ENCODE measurements at places on chromosomes 3 and 15.
A peak's percentile ranks its signal among the peaks of the same experiment; 100 is the strongest.

DNA sequence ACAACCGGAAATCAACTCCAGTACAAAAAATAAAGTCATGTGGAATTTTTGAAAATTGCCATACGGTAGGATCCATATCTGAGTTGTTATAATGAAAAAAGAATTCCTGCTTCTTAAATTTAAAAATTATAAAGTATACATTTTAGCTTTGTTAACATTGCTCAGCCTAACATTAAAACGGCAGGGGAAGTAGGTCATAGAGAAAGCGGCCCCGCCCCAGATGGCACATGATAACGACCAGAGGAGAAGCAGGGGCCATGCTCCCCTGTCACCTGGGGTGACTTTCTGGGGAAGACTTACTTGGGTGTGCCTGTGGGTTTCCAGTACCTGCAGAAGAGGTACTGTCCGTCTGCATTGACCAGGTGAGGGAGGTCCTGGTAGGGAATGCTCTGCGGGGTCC lies 921 bp downstream of the MGLL start:
- DNase-seq = no peak

DNA sequence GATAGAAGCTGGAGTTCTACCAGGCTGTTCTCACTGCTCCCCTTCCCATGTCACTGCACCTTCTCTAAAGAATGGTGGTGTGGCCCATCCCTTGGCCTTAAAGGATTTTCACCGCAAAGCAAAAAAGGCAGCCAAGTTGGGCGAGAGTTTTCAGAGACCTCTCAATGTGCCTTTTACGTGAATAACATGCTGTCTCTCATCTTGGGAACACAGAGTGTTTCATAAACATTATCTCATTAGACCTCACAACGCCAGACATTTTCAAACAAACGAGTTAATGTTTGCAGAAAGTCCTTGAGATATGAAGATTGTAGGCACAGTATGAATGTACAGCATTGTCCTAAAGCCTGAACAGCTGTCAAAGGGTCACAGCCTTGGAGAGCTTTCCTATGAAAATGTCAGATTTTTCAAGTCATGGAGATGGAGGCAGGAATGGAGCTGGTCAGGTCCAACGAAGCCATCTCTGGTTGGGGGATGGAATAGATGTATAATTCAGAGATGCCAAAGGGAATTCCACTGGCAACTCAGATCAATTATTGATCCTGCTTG lies 21.3 kb downstream of the TM4SF1 start:
- no peak for DNase-seq

DNA sequence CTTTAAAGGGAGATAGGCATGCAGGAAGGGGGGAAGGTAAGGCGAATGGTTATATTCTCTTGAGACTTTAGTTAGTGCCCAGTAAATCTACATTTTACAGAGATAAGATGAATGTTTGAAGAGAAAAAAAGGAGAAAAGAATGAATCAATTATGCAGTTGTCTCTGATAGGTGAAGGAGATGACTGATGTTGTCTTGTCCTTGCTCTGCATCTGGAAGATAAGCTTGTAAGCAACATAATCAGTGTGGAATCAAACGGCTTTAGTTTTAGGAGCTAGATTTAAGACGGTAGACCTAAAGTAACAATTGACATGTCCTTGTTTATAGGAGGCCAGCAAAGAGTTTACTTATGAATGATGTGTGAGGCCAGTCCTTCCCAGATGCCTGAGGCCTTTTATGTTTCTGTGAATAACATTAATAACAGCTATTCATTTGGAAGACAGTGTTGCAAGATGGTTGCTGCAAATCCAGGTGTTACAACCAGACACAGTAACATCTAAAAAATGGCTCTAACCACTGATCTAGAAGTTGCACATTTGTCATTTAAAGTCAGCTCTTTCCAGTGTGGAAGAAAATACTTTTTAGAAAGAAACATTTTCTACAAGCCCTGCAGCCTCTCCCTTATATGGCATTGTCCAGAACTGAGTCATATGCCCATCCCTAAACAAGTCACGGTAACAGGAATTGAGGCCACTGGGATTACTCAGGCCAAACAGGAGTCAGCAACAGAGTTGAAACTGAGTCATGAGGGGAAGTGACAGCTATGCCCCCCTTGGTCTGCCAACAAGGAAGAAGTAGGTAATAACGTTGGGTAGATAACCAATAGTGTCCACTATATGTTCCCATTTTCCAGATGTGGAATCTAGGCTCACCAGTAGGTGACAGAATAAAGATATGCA lies 77.5 kb upstream of the FBN1 start:
- no peak for DNase-seq

DNA sequence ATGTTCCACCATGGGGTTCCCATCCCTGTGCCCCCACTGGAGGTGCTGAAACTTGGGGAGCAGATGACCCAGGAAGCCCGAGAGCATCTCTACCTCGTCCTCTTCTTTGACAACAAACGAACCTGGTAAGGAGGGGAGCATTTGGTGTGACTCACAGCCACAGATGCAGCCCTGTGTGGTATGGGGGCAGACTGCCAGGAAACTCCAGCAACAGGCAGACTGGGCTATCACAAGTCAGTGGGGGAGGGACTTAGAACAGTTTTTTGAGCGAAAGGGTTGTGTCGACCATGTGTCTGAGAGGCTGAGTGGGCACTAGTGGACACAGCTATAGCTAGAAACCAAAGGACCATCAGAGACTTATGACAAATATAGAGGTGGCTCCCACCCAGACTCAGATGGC lies 3.4 kb upstream of the OGG1 start:
- no peak for DNase-seq

DNA sequence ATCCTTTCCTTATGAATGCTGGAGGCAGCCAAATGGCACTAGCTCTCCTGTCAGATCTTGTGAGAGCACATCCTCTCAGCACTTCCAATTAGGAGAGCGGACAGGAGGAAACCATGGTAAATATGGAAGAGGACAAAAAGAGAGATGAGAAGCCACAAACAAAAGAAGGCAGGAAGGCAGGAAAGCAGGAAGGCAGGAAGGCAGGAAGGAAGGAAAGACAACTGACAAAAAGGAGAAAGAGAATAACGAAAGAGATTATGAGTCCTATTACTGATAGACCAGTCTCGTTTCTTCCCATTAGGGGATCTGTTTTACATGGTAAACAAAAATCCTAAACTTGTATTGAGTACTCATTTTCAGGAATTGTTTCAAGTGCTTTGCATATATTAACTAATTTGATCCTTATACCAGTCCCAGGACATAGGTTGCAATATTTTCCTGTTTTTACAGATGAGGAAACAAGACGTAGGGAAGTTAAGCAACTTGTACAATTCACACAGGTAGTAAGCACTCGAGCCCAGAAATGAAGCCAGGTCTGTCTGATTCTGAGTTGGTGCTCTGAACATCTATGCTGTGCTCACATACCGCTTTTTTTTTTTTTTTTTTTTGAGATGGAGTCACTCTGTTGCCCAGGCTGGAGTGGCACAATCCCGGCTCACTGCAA lies 4.2 kb downstream of the BCL2A1 start:
- no peak for DNase-seq

DNA sequence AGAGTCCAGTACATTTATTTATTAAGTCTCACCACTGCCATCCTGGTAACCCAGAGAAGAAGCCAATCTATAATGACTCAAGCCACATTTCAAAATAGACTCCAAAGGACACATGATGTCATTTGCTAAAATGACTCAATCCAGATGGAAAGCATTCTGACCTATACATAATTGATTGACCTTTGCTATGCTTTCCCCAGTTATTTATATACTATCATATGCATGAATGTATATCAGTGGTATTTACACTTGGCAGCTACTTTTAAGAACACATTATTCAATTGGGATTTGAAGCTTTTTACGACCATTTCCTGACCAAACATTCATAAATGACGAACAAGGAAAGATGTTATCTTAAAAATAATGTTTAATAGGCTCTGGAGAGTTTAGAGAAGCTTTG lies 297.2 kb downstream of the FHIT start:
- DNase-seq = no peak

DNA sequence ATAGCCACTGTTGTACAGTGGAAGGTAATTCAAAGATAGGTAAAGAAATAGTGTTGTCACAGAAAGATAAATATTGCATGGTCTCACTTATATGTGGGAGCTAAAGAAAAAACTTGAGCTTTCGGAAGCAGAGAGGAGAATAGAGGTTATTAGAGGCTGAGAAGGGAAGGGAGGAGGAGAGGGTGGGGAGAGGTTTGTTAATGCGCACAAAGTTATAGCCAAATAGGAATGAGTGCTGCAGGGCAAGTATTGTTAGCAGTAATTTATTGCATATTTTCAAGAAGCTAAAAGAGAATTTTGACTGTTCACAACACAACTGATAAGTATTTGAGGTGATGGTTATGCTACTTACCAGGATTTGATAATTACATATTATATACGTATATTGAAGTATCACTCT lies 154.2 kb downstream of the GABRG3 start:
- DNase-seq = no peak

DNA sequence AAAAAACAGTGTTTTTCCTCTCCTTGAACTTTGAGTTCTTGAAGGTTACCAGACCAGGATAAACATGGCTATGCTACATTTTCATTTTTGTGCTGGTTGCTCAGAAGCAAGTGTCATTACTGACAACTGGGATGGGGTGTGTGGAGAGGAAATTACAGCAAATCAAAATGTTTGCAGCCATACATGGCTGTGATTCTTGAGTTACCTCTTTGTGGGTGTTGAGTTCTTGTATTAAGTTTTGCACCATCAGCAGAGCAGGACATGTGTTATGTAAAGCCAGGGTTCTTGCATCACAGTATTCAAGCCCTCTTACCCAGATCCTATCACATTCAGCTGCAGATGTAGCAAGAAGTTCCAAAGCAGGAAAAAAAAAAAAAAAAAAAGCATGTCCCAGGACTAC lies 53.9 kb upstream of the ATOSA start:
- DNase-seq = no peak

DNA sequence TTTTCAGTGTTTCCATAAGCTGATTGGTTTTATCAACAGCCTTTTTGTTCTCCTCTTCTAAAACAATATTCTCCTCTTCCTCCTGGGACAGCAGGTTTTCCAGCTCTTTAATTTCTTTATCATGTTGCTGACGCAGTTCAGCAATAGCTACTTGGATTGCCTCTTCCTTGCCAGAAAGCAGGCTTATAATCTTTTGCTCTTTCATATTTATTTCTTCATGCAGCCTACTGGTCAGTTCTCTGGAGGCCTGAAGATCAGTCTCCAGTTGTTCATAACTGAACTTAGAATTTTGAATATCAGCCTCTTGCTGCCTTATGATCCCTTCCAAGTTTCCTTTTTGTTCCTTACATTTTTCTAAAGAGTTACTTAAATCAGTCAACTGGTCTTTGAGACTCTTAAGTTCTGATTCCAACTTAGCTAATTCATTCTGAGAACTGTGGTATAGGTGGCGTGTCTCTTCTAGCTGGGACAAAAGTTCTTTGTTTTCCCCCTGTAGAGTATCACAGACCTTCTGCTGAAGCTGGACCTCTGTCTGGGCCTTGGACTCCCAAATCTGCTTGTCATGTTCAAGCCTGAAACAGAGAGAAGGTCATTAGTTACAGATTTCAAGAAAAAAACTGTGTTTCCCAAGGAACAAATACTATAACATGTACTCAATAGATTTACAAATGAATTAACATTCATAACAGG lies 31.5 kb upstream of the HCLS1 start:
- DNase-seq = no peak

GRCh38 chr15:86034904-86035303 lies 44.8 kb upstream of the AGBL1 start:
- DNase-seq = no peak

DNA sequence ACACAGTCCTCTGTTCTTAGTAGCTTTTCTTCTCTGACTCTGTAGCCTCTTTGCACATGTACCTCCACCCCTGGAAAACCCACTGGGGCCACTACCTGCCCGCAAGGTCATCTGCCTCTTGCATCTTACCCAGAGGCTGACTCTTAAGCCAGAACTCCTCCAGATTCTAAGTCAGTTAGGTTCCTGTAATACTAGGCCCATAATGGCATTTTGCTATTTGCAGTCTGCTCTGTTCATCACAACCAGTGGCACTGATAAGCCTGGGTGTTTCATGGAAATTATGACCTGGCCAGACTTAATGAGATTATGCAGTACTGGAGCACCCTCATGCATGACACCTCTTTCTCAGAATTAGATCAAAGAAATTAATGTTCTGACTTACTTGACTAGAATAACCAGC lies 31.7 kb upstream of the ATG7 start:
- DNase-seq = no peak

- DNase-seq = no peak
These were observed 101.7 kb downstream of the P3H2 start for GRCh38 chr3:190019006-190019405.

DNA sequence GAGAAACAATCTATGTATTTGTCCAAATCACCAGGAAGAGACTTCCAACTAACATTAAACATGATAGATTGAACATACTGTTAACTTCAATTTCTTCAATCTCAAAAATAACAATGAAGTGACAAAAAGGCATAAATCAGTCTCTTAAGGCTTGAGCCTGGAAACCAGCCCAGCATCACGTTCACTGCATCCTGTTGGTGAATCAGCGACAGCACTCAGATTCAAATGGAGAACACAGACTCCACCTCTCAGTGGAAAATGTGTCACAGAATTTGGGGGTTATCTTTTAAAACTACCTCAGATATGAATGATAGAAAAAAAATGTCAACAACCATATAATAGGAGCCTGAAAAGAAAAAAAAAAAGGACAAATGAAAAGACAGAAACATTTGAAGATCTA lies 212.0 kb downstream of the MINAR1 start:
- DNase-seq = peak; percentile 4

GRCh38 chr3:42556089-42556632 lies 25.6 kb downstream of the SEC22C start:
- no peak for DNase-seq

DNA sequence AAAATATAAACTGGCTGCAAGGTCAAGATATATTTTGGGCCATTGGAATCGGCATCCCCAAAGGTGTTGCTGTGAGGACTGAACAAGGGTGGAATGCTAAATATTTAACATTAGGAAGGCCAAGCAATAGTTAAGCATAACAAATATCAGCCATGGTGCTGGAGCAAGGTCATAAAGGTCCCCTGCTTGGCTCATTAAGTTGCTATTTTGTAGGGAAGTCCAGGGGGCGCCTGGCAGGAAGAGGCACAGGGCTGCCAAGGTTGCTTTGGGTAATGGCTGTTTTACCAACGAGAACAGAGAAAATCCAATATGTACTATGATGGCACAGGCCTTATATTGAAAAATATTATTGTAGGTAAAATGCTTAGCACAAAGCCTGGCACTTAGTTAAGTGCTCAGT lies 62.2 kb downstream of the SLC15A2 start:
- no peak for DNase-seq

GRCh38 chr15:99906793-99907192 lies 173.6 kb upstream of the LYSMD4 start:
- no peak for DNase-seq

DNA sequence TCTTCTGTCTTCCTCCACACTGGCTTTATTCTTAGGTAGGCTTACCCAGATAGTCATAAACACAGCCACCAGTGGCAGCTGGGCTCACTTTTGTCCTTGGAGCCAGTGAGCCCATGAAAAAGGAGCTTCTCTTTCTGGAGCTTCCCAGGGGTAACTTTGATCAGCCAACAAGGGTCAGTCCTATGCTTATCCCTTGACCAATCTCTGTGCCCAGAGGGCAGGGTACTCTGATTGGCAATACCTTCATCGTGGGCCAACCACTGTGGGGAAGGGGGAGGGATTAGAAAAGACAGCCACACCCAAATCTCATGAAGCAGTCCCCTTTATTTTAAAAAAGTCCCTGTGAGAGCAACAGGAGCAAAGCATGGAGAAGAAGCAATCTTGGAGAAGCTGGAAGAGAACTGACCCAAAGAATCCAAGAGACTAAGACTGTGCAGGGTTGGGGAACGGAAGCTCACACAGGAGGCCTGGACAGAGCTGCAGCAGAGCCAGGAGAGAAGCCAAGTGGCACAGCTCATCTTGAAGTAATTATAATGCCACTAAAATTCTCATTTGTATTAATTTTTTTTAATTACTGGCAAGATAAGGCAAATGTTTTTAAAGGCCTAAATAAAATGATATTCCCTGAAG lies 70.4 kb downstream of the SSUH2 start:
- DNase-seq = no peak

All from NCI-H774 (cell line).